NCI-H1436 treated with DMSO at 0.1 percent for 48 hours (cell line): ENCODE measurements at places on chromosomes 2 and 18.

GRCh38 chr2:99675130-99675661 is 185.4 kb upstream of the REV1 start:
- no peak for DNase-seq

DNA sequence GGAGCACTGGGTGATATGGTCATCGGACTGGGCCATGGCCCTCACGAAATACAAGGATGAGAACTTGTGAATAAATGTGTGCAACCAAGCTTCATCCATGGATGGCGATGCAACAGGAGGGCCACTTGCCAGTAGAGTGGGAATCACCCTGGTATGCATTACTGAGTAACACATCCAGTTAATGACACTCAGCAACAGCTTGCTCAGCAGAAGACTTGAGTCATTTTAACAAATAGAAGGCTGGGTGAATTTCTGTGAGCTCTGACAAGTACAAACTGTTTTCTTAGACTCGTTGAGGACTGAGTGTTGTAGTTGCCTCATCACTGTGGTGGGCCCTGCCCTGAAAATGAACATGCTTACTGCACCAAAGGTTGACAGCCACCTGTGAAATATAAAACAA is 221.6 kb downstream of the NCKAP5 start:
- no peak for DNase-seq

DNA sequence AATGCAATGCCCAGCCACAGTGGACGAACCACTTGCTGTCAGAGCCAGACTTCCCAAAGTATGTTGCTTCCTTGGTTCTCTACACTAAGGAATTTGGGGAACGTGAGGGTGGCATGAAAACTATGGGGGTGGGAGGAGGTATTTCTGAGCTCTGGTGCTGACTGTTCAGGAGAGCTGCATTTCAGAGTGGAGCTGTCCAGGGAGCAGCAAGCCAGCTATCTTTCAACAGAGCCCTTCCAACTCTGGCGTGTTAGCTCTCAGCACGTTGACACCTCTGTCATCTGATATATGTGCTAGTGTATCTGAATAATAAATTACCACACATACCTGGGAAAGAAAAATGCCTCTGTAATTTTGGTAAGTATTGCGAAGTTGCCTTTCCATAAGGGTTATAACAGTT is 66.1 kb downstream of the SAP130 start:
- DNase-seq: no peak

- DNase-seq: no peak
These were observed 213.6 kb downstream of the PMAIP1 start for GRCh38 chr18:60113396-60113795.

DNA sequence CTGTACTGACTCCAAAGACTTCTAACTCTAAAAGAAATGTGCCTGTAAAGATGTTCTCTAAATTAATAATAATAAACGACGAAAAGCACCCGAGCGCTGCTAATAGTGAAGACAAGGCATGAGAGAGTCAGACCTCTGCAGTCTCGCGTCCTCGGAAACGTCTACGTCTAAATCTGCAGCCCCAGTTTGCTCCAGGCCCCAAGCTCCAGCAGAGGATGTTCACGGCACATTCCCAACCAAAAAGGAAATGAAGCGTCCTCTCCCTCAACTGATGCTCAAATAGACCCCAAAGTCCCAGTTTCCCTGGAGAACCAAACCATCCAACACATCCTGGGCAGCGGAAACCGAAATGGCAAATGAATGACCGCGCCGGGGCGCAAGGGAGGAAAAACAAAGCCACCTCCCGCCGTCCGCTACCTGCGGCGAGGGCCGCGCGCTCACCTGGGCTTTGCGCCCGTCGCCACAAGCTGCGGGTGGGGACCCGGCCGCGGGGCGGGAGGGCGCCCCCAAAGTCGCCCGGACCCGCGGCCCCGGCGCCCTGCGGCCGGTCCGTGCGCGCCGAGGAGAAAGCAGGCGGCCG is 47.1 kb upstream of the CCDC150 start:
- DNase-seq: no peak

DNA sequence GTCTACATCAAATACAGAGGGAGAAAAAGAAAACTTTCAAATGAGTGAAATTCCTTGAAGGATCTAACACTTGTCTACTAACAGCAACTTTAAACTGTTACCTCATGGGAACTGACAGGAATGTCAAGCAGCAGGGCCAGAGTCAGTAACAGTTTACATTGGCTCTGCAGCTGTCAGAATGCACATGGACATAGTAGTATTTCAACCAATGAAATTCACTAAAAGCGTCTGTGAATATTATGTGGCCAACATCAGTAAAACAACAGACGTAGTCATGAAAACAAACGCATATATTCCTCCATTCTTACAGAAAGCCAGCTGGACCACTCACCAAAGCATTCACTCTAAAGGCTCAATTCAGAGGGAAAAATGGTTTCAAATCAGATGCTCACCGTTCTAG is 79.3 kb upstream of the RNU4ATAC start:
- no peak for DNase-seq

GRCh38 chr2:207048416-207048815 is 109.1 kb downstream of the CPO start:
- no peak for DNase-seq

DNA sequence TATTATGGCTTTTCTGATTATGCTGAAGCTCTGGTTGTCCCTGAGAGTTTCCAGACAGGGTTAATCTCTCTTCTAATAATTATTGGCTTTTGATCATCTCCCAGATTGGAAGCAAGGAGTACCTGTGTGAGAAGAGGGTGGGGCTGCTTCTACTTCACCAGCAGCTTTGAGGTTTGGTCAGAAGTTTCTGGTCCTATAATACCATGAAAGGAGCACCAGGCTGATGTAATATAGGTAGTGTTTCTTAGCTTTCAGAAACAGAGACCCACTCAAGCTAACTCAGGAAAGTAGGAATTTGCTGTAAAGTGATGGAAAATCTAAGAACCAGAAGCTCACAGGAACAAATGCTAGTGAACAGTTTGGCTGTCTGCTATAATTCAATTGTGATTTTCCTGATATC is 57.6 kb downstream of the SGPP2 start:
- no peak for DNase-seq

- DNase-seq: no peak
These were observed 173.3 kb upstream of the ERBB4 start for GRCh38 chr2:212711856-212712255.
